ENCODE measurements at places on chromosomes 4 and X.
A peak's percentile ranks its signal among the peaks of the same experiment; 100 is the strongest.

- peak; percentile 39 for DNase-seq
Measured at GRCh38 chrX:13376857-13377549, 57.1 kb upstream of the ATXN3L start.

DNA sequence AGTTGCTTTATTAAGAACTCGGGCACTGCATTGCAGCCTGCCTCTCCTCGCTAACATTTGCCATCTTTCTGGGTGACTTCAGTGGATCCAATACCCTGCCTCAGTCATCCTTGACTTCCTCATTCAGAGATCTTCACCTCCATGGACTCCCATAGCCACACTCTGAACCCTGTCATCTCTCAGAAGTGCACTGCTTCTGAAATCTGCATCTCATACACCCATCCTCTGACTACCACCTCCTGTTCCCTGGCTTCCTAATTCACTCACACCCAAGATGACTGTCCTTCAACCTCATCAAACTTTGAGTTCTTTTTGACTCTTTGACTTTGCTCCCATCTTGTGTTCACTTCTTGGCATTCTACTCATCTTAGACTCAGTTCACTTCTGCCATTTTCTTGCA is 25.3 kb upstream of the CYBB start:
- DNase-seq, result no peak

- DNase-seq, result no peak
Measured at GRCh38 chr4:87451537-87451936, 29.2 kb downstream of the NUDT9 start.

GRCh38 chr4:21982087-21982486 is 33.5 kb upstream of the KCNIP4 start:
- DNase-seq, result no peak

GRCh38 chr4:85725721-85726170 is 250.8 kb downstream of the ARHGAP24 start:
- no peak for DNase-seq

Data from renal pelvis (tissue), 12 donors.